ENCODE measurements at places on chromosomes 1 and 21.

- no peak for DNase-seq
Measured at GRCh38 chr1:174448974-174449373, 1.2 kb downstream of the GPR52 start.

DNA sequence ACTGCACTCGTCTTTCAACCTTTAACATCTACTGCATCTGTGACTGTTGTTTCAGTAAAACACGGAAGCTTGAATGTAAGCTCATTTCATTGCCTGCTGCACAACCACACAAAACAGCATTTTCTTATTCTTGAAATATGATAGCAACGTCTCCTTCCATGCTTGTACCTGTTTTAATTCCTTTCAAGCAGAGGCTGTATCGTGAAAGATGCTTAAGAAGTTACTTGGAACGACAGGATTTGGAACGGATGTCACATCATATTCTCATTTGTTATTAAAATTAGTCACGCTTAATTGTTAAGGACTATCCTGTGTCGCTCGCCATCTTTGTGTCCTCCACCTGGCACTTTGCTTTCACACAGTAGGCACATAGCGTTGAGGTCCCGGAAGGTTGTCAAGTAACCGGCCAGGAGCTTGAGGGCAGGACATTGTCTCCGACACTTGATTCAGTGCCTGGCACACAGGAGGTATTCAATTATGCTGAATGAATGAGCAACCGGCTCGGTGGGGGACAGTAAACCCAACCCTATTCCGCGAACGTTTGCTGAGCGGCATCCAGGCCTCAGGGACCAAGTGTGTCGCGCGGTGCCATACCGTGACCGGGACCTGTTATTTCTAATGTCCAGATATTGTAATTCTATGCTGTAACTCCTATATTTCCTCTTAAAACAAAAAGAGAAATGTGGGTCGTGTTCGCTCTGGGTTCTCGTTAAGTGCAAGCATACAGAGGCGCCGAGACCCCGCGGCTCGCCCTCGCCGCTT, 499 bp upstream of the SH3GLB1 start:
- no peak for DNase-seq

GRCh38 chr1:6965935-6966241, 180.6 kb downstream of the CAMTA1 start:
- DNase-seq, result no peak

- DNase-seq, result no peak
Measured at GRCh38 chr1:198577444-198577843, 37.0 kb upstream of the ATP6V1G3 start.

DNA sequence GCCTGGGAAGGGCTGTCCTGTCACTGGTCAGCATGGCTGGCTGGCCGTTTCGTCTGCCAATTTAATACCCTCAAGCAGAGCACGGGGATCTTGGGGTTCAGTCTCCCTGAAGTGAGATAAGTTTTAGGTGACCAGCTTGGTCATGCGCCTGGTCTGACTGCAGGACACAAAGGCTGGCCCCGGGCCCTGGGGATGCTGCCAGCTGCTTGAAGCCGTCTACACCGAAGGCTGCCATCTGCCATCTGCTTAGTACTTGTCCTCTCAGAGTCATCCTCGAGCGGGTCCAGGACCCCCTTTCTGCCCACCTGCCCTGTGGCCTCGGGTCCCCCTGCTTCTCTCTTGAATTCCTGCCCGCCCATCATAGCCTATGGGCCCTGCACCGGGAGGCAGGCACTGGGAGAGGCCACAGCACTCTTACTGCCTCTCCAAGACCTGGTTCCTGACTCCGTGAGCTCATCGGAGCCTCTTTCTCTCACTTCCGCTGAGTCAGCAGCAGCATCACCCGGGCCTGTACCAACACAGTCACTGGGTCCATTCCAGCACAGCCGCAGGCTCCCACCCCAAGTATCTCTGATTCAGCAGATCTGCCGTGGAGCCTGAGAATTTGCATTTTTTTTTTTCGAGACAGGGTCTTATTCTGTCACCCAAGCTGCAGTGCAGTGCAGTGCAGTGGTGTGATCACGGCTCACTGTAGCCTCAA, 7.0 kb downstream of the FBLIM1 start:
- no peak for DNase-seq

DNA sequence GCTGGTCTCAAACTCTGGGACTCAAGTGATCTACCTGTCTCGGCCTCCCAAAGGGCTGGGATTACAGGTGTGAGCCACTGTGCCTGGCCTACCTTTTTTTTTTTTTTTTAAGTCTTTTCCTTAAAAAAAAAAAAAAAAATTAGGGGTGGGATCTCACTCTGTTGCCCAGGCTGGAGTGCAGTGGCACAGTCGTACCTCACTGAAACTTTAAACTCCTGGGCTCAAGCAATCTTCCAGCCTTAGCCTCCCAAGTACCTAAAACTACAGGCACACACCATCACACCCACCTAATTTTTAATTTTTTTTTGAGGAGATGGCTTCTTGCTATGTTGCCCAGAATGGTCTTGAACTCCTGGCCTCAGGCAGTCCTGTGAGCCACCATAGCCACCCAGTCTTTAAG, 38.5 kb downstream of the RNF2 start:
- DNase-seq, result no peak

DNA sequence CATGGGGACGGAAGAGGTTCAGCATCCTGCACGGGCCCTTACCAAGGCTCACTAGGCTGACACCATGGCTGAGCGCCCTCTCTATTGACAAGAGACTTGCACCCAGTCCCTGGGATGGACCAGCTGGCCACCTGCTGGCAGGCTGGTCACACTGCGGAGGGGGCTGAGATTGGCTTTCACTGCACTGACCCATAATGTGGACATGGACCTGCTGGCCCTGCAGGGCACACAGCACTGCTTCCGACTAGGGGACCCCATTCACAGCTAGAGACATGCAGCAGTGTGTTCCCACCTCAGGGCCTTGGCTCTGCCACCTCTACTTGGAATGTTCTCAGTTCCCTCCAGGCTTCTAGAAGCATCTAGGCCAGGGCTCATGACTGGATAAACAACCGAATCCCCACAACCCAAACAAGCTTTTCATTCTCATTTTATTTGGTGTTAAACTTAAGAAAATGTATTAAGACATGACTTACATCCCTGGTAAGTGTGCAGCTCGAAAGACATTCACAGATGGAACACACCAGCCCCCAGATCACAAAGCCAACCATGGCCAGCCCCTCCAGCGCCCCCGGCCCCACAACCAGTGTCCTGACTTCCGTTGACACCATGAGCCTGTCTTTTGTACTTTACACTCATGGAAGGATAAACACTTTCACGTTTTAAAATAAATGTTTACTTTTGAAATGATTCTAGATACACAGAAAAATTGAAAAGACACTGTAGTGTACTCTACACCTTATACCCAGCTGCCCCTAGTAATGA, 9.3 kb upstream of the SRARP start:
- no peak for DNase-seq

GRCh38 chr1:25810341-25811299, 9.1 kb upstream of the MTFR1L start:
- DNase-seq, result no peak

DNA sequence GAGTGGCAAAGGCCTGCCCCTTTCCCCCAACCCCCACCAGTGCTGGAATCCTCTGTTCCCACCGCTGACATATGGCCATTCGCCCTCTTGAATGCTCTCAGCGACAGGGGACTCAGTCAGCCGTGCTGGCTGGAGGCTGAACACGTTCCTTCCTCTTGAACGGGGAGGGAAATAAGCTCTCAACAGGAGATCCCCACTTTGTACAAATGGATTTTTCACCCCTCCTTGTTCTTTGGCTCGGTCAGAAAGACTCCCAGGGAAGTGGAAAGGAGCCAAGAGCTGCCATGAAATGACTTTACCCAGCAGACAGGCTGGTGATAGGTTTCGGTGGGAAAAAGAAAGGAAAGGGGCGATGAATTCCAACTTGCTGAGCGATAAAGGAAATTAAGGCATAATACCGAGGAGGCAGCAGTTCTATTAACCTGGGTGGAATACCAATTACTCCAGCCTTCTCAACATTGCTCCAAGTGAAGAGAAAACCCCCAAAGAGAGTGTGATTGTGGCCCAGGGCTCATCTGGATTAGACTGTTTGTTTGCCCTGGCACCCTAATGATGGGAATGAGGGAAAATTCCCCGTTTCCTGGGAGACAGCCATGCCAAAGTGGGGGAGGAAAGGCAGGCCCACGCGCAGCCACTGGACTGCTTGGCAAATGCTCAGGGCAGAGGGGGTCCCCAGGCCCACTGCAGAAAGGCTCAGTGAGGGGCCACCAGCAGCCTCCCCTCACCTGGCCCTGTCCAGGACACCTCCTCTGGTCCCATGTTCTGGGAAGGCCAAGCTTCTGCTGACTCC, 23.9 kb downstream of the LRP8 start:
- no peak for DNase-seq

DNA sequence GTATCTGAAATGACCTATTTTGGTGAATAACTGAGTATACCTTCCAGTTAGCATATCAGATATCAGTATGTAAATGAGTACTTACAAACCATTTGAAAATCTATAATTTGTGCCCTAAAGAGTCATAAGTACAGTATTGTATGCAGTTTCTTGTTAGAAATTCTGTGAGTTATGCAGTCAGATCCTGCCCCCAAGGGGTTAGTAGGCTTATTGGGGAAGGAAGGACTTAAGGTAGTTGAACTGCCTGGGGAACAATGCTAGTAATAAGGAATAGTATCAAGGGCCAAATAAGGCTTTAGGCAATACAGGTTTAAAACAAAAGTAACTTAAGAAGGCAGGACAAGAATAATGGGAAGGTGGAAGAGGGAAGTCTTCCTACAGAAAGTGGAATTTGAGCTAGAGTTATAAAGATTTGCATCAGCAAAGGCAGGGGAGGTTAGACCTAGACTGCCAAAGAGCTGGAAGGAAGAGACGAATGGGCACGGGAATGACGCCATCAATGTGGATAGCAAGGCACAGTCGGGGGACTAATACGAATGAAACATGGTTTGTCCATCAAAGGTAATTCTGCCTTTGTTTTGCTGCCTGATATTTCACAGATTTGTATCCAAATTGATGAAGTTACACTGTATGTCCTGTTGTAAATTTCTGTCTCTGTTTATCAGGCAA, 182.9 kb upstream of the DPYD start:
- no peak for DNase-seq

- no peak for DNase-seq
Measured at GRCh38 chr1:54381524-54381923, 24.7 kb downstream of the SSBP3 start.
